Activated T-helper 1 cell treated with anti-CD3 and anti-CD28 coated beads, Interleukin-12 subunit alpha, Interleukin-12 subunit beta, Interleukin-2, Interleukin-4 antibody, amounts not matched to agents 30 ng/mL and 10 ng/mL and 1 ng/mL, durations not matched to agents 14 hours and 24 hours and 36 hours (primary cell): ENCODE measurements at places on chromosomes 2 and 18.

GRCh38 chr2:173593109-173593508, 238.4 kb downstream of the CDCA7 start:
- no peak for DNase-seq
- no peak overlapping the region for H3K27ac ChIP-seq
- peaks cover 2% of the 10 kb centered on the region for H3K27me3 ChIP-seq
- no peaks in the 10 kb centered on the region for H3K4me1 ChIP-seq

- H3K4me3 ChIP-seq: no peak overlapping the region
- peaks cover 66% of the 10 kb centered on the region for H3K4me1 ChIP-seq
- peak overlapping the region; percentile 34 for H3K27ac ChIP-seq
- DNase-seq: no peak
- H3K36me3 ChIP-seq: peaks cover 60% of the 10 kb centered on the region
These were observed 17.1 kb downstream of the PSD4 start for GRCh38 chr2:113190871-113191270.

- no peak overlapping the region for H3K4me3 ChIP-seq
- H3K4me1 ChIP-seq: no peaks in the 10 kb centered on the region
- H3K27me3 ChIP-seq: peaks cover 20% of the 10 kb centered on the region
- DNase-seq: no peak
- no peak overlapping the region for H3K27ac ChIP-seq
These were observed 153.7 kb downstream of the TPGS2 start for GRCh38 chr18:36675076-36675475.

DNA sequence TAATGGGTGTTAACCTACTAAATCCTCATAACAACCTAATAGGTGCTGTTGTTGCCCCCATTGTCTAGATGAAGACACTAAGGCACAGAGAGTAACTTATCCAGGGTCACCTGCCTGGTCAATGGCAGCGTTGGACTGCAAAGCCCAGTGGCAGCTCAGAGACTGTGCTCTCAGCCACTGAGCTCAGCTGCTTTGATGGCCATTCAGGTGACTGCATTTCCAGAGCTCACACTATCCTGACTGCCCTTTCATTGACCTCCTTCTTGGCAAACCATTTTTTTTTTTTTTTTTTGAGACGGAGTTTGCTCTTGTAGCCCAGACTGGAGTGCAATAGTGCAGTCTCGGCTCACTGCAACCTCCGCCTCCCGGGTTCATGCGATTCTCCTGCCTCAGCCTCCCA, 115.2 kb downstream of the MAPK4 start:
- H3K4me3 ChIP-seq: no peak overlapping the region
- no peaks in the 10 kb centered on the region for H3K4me1 ChIP-seq
- H3K27ac ChIP-seq: no peak overlapping the region
- peaks cover 3% of the 10 kb centered on the region for H3K27me3 ChIP-seq

- no peak for DNase-seq
- no peak overlapping the region for H3K4me3 ChIP-seq
- H3K4me1 ChIP-seq: no peaks in the 10 kb centered on the region
- no peak overlapping the region for H3K27ac ChIP-seq
- H3K36me3 ChIP-seq: peaks cover 14% of the 10 kb centered on the region
These were observed 54.7 kb downstream of the FARP2 start for GRCh38 chr2:241410739-241411176.

GRCh38 chr2:200318940-200319435, 12.5 kb downstream of the SPATS2L start:
- no peaks in the 10 kb centered on the region for H3K36me3 ChIP-seq
- H3K27ac ChIP-seq: no peak overlapping the region
- H3K27me3 ChIP-seq: peaks cover 2% of the 10 kb centered on the region
- H3K4me3 ChIP-seq: no peak overlapping the region

DNA sequence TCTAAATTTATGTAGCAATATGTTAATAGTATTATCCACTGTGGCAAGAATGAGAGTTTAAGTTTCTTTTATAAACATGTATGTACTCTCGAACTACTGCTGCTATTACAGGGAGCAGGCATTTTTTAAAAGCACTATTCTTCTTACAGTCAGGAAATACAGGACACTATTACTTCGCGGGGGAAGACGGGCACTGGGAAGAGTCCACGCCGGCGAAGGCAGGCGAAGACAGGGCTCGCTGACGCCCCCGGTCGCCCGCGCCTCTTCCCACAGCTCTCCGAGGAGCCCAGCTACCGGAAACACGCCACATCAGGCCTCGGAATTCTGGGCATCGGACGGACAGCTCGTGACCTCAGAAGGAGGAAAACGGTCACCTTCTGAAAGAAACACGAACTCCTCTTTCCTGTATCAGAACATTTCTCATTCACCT, 90.2 kb downstream of the FAM161A start:
- H3K27ac ChIP-seq: peak overlapping the region; percentile 97
- peaks cover 24% of the 10 kb centered on the region for H3K4me1 ChIP-seq
- no peak for DNase-seq
- H3K27me3 ChIP-seq: no peaks in the 10 kb centered on the region

DNA sequence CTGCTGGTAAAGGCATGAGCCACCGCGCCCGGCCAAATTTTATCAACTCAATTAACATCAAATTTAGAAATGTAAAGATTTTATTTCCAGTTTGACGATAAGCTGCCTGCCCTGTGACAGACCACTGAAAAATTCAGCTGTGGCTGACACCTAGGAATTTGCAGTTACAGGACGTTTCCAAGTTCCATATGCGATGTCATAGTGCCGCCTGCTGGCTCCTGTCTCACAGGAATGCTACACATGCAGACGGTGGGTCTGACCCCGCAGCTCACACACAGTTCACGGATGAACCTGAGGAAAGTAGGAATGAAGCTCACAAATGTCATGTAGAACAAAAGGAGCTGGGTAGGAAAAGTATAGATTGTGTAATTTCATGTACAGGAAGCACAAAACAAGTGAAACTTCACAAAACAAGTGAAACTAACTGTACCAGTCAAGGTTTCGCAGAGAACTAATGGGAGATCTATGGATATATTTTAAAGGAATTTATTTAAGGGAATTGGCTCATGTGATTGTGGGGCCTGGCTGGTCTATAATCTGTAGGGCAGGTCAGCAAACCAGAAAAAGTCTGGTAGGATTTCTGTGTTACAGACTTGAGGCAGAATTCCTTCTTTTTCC, 13.2 kb upstream of the SEH1L start:
- peaks cover 5% of the 10 kb centered on the region for H3K4me1 ChIP-seq
- H3K27ac ChIP-seq: no peak overlapping the region
- H3K4me3 ChIP-seq: no peak overlapping the region
- peak; percentile 53 for DNase-seq
- no peaks in the 10 kb centered on the region for H3K36me3 ChIP-seq
- H3K27me3 ChIP-seq: peaks cover 19% of the 10 kb centered on the region

GRCh38 chr2:161238560-161239325, 69.5 kb upstream of the PSMD14 start:
- H3K36me3 ChIP-seq: peaks cover 12% of the 10 kb centered on the region
- H3K4me3 ChIP-seq: peak overlapping the region; percentile 83
- H3K27me3 ChIP-seq: no peaks in the 10 kb centered on the region
